GM12891 (cell line): ENCODE measurements at places on chromosomes 6 and 20.

DNA sequence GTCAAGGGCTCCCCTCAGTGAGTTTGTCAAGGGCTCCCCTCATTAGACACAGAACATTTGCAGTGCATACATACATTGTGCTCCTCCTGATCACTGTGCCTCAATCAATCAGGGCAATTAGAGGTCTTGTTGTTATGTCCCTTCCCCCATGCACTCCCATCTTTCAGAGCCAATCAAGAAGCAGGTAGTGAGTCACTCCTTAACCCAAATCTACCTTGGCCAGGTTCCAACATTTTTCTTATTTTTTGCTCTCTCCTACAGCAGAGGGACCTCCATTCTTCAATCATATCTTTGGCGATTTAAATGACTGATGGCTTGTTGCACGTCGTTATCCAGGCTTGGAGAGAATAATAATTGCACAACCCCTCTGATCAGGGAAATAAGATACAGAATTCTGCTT, 409.9 kb upstream of the SPTLC3 start:
- DNase-seq, result no peak

- no peak for DNase-seq
Observed at GRCh38 chr6:106106276-106107042, 20.3 kb downstream of the PRDM1 start.

- DNase-seq, result no peak
Observed at GRCh38 chr6:152378169-152378568, 259.0 kb downstream of the SYNE1 start.

DNA sequence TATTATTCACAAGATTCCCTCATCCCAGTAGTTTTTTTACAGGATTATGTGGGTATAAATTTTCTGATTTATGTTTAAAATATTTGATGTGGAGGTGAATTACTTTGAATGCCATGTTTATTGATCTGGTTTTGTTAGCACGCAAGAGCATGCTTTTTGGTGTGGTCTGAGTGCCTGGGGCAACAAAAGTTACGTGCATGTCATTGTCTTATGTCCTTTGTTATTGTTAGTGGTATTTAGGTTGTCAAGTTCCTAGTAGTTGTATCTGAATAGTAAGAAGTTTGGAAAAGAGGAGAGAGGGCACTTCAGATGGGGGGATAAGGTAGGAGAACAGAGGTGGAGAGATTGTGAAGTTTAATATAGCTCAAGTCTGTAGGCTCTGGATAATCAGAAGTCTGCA, 95.0 kb downstream of the ATRN start:
- DNase-seq, result no peak

- no peak for DNase-seq
Observed at GRCh38 chr6:12178521-12178920, 111.6 kb upstream of the EDN1 start.
